ENCODE measurements at places on chromosomes 7 and 10.

- no peak for DNase-seq
Measured at GRCh38 chr10:108003061-108003460, 838.6 kb upstream of the SORCS1 start.

DNA sequence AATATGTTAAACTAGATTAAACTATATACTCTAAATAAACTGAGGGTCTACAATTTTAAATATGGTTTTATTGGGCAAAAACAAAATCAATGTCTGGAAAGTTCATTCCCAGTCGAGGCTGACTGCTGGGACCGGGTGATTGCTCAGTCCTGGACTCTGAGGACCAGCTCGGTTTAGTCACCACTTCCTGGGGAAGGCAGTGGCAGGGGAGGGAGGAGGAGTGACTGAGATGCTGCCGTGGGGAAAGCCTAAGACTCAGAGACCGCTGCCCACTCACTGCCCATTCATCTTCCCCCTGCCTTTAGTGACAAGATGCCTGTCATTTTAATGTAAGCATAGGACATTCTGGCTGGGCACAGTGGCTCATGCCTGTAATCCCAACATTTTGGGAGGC, 29.0 kb downstream of the ATOH7 start:
- no peak for DNase-seq

DNA sequence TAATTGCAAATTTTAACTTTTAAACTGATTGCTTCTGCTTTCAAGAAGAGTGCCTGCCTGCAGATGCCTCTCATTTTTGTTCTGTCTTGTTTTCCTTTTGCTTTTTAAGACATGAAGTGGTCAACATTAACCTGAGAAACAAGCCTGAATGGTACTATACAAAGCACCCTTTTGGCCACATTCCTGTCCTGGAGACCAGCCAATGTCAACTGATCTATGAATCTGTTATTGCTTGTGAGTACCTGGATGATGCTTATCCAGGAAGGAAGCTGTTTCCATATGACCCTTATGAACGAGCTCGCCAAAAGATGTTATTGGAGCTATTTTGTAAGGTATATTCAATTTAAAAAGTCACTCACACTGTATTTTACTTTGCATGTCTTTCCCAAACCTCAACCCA, 8.8 kb downstream of the GSTO2 start:
- DNase-seq = no peak

DNA sequence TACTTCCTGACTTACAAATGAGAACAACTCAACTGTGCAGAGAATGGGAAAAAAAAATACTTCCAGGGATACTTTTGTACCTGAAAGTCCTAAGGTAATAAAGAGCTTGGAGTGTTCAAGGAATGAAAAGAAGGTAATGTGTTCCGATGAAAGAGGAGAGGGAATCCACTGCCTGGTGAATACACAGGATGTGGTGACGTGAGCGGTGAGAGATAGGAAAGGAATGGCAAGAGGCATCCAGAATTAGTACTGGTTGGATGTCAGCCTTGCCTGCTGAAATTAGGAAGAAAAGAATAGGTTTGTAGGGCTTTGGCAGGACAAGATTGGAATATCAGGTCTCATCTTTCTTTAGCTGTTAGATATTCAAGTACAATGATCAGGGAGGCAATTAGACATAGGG, 347.7 kb downstream of the POM121L12 start:
- no peak for DNase-seq

DNA sequence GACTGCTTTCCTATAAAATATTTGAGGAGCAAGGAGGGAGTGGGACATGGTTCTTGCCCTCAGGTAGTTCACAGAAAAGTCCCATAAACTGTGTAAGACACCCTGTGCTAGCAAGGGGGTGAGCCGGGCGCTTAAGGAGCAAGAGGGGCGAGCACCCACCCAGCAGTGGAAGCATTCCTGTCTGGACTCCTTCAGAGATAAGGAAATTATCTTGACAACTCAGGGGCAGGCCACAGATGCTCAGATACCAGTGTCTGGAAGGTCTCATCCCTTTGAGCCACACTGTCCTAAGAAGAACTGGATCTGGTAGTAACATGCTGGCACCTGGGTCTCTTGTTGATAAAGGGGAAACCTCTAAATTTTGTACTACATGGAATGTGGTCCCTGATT, 54.1 kb downstream of the DAGLB start:
- no peak for DNase-seq

- no peak for DNase-seq
Measured at GRCh38 chr7:30354791-30355190, 70.4 kb downstream of the ZNRF2 start.

DNA sequence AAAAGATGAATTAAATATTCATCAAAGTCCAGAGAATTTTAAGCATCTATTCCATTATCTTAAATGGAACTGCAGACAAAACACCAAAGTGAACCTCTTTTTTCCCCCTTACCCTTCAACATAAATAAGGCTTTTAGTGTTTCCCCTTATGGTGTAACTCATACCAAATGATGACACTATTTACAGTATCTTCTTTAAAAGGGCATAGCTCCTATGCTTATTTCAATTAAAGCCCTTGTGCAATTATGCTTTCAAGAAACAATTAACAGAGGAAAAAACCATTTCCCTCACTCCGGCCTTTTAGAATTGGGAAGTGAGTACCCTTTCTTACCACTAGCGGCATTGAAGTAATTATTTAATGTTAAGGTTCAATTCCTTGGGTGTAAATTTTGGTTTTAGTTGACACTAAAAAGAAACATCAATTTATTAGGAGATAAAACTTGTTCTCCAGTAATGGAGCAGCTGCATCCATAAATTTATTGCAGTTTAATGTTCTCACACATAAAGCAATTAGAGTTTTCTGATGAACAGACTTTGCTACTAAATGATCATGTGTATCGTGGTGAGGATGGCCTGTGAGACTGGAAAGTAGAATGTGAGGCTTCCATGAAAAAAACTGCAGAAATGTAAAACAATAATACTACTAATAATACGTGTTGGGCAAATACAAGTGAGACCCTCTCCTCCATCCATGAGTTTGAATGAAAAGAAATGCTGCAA, 661.3 kb downstream of the PARD3 start:
- no peak for DNase-seq

- no peak for DNase-seq
Measured at GRCh38 chr10:71998840-71999194, 34.6 kb downstream of the CHST3 start.

DNA sequence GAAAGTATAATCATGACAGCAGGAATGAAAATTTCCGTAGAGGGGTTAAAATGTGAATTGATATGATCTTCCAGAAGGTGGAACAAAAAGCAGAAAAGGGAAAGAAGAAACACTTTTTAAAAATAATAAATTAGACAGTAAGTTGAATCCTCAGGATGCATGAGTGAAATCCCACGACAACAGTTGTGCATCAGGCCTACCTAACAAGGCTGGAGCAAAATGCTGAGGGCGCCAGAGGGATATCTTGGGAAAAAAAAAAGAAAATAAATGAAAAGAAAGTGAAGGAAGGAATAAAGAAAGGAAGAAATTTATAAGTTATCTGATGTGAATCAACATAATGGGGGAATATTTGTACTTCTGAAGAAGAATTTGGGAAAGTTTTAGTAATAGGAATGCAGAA, 13.0 kb upstream of the HUS1 start:
- no peak for DNase-seq

GRCh38 chr7:150404172-150404804, 25.2 kb downstream of the ZNF775 start:
- DNase-seq = no peak

DNA sequence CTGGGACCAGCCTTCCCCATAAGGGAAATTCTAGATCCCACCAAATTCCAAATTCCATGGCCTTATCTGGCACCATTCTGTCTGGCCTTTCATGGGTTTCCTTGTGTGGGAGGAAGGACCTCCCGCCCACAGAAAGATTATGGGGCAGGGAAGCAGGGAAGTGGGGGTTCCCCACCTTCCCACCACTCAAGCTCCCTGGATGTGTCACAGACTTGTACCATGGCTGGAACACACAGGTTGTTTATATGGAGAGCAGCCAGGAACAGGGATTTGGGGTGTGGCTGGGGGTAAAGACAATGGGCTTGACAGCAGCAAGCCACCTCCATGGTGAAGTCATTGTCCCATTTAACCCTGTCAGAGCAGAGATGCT, 18.3 kb downstream of the UNC5B start:
- no peak for DNase-seq

GRCh38 chr7:108282427-108282996, 152.4 kb upstream of the LAMB4 start:
- DNase-seq = no peak

GRCh38 chr10:58164517-58164916, 103.2 kb downstream of the IPMK start:
- DNase-seq = no peak

DNA sequence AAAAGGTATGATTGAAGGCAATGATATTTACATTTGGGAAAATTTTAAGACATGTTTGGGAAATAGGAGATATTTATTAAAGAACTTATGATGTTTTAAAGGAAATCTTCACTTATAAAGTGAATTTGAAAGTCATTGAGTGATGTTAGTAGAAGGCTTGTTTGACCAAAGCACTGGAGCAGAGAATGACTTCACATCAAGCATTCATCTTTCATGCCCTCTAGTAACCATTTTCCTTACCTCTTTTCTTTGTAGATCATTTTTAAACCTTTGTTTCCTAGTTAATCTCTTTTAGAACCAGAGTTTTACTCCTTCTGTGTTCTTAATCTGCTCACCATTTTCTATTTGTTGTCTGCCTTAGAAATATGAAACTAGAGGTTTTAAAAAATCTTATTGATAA, 111.3 kb upstream of the FOXP2 start:
- no peak for DNase-seq

GRCh38 chr7:90119178-90119971, 34.9 kb upstream of the STEAP1 start:
- DNase-seq = peak; percentile 2

DNA sequence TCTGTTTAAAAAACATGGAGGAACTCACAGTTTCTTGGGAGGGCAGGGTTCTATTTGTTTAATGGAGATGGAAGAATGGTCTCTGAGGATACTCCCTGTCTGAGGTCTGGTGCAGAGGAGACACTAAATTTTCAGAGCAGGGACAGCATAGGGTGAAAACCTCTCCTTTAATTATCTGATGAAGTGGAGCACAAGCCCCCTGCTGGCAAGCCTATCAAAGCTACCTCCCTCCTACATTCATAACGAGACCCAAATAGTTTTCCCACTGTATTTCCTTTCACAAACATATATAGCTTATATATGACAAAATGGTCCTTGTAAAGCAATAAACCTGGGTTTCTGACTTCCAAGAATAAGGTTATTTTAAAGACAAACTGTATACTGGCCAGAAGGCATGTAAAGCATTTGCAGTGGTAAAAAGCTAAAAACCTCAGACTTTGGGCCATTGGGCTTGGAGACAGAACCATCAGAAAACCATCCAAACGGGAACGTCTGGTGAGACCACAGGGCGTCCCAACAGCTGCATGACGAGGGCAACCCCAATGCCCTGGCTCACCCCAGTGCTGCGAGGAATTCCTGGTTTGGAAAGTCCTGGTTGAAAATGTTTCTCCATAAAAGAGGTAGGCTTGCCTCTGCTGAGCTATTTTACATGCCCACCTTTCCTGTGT, 201.3 kb downstream of the FANK1 start:
- DNase-seq = no peak

GRCh38 chr7:3464900-3465622, 164.0 kb downstream of the SDK1 start:
- DNase-seq = no peak

GRCh38 chr7:107641676-107642075, 19.0 kb upstream of the SLC26A4 start:
- DNase-seq = no peak

DNA sequence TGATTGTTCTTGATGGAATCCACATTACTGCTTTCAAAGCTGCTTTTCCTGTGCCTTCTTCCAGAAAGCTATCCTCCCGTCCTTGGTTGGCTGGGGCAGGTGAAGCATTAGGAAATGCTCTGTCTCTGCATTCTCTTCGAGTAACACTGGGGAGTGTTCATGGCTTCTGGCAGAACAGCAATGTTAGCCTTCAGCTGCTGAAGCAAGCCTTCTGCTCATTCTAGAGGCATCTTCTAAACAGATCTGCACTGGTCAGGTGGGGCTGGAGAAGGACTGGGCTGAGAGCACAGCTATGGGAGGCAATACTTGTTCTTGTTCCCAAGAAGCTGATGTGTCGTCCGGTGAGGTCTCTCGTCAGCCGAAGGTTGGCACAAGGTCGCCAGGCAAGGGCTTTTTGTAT, 80.6 kb downstream of the MGMT start:
- no peak for DNase-seq

- no peak for DNase-seq
Measured at GRCh38 chr10:52775132-52775647, 2.6 kb upstream of the MBL2 start.

- no peak for DNase-seq
Measured at GRCh38 chr7:7498856-7499255, 36.8 kb downstream of the COL28A1 start.

DNA sequence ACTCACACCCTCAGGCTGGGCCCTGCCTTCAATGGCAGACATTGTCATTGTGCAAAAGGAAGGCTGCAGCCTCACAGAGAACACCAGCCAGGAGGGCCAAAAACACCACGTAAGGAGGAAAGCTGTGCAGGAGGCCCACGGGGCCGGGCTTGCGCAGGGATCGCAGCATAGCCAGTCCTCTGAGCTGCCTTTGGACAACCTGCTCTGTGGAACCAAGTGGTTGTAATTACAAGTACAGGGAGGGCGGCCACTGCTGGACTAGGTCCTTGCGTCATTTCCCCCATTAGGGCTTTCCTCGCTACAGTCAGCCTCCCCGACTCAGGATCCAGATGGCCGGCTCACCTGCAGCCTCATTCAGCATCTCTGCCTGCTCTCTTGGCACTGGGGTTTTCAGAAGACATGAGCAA, 66.9 kb downstream of the FAM53B start:
- no peak for DNase-seq

DNA sequence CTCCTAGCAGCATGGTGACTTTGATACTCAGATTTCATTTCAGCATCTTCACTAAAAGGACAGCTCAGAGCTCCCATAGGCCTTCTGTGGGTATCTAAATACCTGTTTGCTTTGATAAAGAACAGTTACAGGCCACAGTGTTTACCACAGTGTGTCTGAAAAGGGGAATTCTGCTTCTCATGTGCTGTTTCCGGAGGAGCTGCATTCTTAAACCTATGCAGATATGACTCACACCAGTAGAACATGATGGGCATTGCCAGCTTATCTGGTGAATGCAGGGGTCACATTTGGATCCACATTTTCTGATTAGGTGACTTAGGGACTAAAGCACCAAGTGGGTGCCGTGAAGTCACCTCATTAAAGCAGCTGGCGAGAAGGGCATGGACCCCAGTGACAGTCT, 52.6 kb downstream of the TRRAP start:
- peak; percentile 75 for DNase-seq

GRCh38 chr10:91864099-91864498, 45.2 kb downstream of the FGFBP3 start:
- no peak for DNase-seq

DNA sequence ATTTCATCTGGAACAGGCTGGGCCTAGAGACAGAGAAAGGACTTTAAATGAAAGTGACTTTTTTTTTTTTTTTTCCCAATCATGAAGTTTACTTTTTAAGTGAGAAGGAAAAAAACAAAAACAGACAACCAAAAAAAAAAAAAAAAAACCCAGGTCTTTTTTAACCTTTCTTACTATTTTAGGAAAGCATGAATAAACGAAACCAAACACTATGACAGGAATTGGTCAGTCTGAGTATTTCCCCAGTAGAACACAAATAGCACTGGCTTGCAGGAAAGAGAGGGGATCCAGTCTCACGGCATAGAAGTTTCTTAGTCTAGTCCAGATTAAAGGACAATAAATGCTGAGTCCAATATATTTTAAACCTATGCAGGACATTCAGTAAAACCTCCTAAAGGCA, 180.5 kb upstream of the CCDC6 start:
- DNase-seq = no peak
